ENCODE measurements at places on chromosomes 12 and 14.

DNA sequence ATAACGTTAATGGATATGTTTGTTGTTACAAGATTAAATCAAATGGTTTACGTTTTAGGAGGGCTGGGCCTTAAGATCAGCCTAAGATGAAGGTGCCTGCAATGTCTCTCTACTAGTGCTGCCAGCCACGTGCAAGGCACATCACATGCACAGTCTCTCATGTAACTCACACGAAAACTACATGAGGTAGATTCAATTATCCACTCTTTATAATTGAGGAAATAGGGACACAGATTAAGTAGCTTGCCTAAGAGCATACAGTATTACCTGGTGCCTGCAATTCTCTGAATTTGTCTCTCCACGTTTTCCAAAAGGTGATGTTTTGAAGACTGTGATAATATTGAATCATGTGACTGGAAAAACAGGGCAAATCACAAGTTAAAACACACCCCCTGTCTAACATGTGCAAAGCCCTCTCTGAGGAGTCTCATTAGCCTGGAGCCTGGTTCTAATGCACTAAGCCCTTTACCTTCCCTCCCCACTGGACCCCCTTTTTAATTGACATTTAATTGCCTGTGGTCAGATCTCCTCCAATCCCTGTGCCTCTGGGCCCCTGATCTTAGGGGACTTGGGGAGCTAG lies 14.6 kb upstream of the ATP2A2 start:
- DNase-seq, result no peak

- DNase-seq, result no peak
These were observed 96.3 kb downstream of the ITPK1 start for GRCh38 chr14:93019367-93019843.

DNA sequence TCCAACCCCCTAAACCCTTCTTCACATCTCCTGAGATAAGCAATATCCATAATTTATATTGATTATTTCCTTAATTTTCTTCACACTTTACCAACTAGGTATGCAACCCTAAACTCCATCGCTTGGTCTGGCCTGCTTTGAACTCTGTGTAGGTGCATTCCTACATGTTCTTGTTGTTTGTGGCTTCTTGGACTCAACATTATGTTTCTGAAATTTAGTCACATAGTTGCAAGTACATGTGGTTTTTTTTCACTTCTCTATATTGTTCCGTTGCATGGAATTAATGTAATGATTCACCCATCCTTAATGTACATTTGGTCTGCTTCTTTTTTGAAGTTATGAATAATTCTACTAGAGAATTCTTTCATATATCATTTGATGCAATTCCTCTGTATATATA lies 1.6 kb upstream of the TAS2R30 start:
- no peak for DNase-seq

DNA sequence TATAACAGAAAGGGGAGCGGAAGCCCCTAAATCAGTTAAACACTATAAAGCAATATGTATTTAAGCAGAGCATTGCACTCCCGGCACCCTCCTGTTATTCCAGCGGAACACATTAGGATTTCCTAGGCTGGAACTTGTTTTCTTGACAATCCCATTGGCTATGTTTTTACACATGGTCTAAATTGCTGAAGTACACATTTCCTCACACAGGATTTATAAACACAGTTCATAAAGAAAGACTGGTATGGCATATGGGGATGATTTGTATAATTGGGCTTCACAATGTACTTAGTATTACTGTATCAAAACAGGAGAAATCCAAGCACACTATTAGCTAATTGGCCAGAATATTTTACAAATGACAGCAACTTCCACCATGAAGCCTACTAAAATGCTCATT lies 23.3 kb downstream of the PAX9 start:
- DNase-seq, result no peak

DNA sequence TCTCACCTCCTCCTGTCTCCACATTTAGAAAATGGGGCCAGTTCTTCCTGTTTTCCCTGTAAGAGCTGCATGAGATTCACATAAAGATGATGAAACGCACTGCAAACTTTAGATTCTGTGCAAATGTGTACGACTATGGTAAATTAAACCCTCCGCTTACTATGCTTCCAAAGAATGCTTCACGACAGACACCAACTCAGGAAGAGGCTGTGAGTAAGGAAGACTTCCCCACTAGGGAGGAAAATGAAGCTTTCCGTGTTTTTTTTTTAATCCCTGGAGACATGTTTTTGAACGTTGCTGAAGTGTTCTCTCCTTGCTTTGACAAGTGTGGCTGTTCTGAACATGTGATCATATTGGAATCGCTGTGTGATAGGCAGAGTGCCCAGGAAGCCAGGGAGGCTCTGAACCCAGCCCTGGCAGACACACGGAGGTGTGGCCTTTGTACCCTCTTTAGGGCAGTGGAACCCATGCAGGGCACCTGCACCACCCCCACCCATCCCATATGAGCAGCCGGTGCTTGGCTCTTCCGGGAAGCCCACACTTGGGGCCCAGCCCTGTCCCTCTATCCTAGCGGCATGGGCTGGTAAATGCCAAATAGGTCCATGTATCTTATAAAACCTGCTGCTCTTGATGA lies 7.5 kb upstream of the SYNE3 start:
- DNase-seq, result no peak

DNA sequence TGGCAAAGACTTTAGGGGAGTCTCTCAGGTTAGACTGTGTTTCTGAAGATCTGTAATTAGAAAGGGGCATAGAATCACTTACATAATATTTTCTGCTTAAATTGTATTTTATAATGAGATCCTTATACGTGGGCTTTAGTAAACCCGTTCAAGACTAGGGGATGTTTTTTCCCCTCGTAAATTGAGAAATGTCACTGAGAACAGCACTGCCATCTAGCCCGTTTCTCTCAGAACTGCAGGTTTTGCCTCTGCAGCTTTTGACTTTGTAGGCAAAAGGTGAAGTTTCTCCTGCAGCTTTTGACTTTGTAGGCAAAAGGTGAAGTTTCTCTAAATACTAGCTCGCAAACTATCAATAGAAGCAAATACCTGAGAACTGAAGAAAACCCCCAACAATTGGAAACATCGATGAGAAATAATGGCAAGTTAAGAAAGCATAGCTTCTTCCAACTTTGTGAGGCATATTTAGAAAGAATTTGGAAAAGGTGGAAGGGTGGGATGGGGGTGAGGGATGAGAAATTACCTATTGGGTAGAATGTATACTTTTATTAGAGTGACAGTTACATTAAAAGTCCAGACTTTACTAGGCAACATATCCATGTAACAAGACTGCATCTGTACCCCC lies 9.9 kb upstream of the ASPG start:
- no peak for DNase-seq

GRCh38 chr12:129084875-129085826 lies 231.9 kb downstream of the GLT1D1 start:
- DNase-seq, result no peak

- DNase-seq, result peak; percentile 82
These were observed 51.3 kb downstream of the SSPN start for GRCh38 chr12:26246483-26247164.

- peak; percentile 33 for DNase-seq
These were observed 168.1 kb downstream of the SLC38A4 start for GRCh38 chr12:46657453-46658411.

- DNase-seq, result peak; percentile 26
These were observed 39.8 kb upstream of the OVCH1 start for GRCh38 chr12:29537298-29537697.

GRCh38 chr12:124036657-124037109 lies 63.7 kb downstream of the ZNF664 start:
- DNase-seq, result peak; percentile 53

GRCh38 chr14:65594153-65594881 lies 181.8 kb downstream of the FUT8 start:
- no peak for DNase-seq

DNA sequence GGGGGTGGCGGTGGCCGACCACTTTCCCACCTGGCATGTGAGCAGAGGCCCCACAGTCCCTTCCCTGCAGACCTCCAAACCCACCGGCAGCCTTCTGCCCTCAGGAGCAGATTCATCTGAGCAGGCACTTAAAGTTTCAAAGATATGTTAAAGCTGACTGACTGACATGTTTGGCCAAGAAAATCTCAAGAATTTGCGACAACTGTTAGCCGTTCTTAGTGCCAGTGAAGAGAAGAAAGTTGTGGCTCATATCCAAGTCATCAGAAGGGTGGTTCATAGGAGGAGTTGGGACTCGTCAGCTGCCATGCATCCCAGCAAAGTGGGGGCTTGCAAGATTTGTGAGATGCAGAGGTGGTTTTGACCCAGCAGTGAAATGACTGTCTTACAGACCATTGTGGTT lies 27.2 kb downstream of the ELK3 start:
- DNase-seq, result no peak

DNA sequence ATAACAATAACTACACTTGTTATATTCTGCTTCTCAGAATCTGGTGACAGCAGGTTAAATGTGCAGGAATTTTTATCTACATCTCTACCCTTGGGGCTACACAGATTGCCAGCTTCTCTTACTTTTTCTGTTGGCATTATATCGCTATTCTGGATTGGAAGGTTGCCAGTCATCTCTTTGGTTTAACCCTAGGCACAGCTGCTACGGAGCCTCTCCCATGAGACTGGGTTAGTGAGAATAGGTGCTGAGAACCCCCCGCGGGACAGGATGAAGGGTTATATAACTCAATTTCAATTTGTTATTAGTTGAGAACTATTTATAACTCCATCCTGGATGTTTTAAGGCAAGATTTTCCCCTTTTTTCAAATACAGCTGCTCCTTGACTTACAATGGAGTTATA lies 73.1 kb downstream of the ACADS start:
- DNase-seq, result no peak

GRCh38 chr14:74508292-74508731 lies 14.7 kb downstream of the ISCA2 start:
- no peak for DNase-seq

GRCh38 chr12:32877601-32878459 lies 18.7 kb downstream of the PKP2 start:
- no peak for DNase-seq

GRCh38 chr12:32201976-32202375 lies 95.3 kb downstream of the BICD1 start:
- DNase-seq, result no peak

DNA sequence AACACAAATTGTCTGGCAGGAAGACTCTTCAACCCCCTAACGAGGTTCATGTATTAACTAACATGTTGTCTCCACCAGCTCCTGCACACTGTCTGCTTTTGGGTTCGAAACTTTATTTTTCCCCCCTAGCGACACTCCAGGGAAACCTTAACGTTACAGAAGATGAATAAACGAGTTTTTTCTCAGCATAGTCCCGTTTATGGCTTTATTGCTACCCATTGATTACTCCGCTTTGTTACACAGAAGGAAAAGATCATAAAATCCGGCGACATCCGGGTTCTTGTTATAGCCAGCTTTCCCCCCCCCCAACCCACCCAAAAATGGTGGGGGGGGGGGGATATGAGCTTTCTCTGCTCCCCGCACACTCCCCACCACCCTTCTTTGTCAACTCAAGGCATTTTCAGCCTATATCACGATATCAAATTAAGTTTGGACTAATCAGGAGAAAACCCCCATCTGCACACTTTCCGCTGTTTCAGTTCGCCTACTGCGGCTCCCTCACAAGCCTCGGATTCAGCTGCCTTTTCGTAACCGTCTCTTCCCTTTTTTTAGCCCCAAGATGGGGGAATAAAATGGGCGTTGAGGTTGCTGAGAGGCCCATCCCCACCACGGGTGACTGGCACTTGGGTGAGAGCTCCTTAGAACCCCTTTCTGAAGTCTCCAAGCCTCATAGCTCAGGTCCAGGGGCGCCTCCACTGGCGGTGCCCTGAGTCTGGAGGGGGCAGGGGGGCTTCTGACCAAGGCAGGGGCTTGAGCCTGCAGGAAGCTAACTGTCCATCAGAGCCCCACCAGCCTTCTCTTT lies 1.4 kb upstream of the HOXC6 start:
- DNase-seq, result no peak

GRCh38 chr12:93043192-93043876 lies 114.2 kb upstream of the EEA1 start:
- no peak for DNase-seq

DNA sequence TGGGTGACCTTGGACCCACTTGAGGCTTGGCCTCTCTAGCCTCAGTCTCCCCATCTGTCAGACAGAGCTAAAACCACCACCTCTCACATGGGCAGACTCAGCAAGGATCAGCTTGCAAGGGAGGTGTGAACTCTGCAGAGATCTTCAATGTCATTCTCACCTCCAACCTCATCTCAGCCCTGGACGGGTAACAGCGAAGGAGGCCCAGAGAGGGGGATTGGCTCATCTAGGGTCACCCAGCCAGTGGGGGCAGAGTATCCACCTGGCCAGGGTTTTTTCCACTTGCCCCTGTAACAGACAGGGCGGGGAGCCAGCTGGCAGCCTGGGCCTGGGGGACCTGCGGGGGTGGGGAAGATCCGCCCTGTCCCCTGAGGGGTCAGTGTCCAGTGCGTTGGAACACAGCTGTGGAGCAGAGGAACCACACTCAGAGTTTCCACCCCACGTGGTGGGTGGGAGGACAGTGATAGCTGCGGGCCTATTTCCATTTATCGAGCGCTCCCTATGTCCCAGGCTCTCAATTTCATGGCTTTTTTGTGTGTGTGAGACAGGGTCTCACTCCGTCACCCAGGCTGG lies 27.4 kb downstream of the DTX1 start:
- no peak for DNase-seq

DNA sequence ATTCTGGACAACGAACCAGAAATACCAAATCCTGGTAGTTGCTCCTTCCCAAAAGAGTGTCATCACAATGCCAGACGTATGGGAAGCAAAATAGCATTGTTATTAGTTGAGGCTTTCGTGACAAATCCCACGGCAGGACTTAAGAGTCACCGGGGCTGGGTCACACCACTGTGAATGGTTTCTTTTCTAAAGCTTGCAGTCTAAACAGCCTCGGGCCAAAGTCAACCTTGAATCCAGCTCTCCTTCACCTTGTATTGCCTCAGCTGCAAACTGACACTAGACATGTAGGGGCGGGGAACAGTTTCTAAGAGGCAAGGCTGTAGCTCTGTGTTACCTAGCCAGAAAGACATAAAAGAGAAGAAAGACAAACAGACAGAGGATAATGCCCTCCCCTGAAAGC lies 734.8 kb downstream of the MED13L start:
- no peak for DNase-seq

GRCh38 chr12:14058717-14059116 lies 77.3 kb upstream of the GRIN2B start:
- DNase-seq, result no peak

GRCh38 chr14:55354500-55354899 lies 57.1 kb downstream of the ATG14 start:
- peak; percentile 61 for DNase-seq

DNA sequence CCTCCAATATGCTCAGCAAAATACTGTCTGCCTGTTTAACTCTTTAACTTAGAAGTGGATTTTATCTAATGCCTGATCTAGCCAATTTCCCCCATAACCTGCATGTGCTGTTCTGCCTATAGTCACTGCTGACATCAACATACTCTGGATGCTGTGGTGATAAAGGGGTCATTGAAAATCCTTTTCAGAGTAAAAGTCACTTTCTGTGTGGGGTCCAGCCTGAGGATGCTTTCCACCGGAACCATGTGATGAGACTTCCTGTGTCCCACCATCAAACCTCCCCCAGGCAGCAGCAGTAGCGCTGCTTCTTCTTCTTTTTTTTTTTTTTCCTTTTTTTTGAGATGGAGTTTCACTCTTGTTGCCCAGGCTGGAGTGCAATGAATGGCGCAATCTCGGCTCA lies 607.0 kb downstream of the BCL11B start:
- DNase-seq, result no peak

GRCh38 chr12:71846322-71846940 lies 6.9 kb downstream of the TBC1D15 start:
- peak; percentile 47 for DNase-seq
